ENCODE measurements at places on chromosomes 6 and 20.

DNA sequence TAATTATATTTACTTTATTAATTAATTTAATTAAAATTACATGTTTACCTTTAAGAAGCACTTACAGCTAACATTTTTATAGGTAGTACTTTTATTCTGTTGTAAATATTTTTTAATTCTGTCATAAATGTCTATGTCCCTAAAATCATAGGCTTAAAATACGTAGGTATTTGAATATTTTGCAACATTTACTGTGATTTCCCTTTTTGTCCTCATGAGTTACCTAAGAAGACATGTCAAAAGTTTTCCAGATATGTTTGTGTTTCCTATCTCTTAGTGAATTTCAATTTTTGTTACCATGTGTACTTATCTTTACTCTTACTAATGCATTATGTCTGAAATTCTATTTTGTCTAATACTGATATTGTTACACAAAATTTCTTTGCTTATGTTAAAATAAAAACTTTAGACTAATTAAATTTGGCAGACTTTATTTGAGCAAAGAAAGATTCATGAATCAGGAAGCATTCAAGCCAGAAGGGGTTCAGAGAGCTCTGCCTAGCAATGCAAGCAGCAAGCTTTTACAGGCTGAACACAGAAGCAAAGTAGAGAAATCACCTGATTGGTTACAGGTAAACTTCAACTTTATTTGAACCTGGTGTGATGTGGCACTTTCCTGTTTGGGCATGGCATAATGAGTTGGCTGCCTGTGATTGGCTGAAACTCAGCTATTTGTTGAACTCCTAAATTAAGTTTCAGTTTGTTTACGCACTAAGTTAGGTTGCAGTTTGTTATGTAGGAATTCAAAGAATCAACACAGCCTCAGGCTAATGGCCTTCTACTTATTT, 123.2 kb upstream of the TMEM170B start:
- no peak for DNase-seq

DNA sequence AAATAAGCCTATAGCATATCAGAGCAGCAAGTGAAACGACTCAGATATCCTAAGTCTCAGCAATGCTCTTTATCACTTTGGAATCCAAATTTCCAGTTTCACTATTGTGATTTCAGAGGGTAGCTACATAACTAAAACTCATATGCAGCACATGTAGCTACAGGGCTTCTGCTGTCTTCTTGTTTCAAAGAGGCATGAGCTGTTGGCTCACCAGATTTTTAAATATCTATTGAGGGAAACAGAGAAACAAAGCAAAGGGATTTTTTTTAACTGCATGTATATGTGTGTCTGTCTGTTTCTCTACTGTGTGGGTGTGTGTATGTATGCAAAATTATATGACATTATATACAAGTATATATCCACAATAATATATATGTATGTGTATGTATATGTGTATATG, 258.4 kb downstream of the HDGFL1 start:
- no peak for DNase-seq

GRCh38 chr20:3696745-3697587, 15.2 kb upstream of the ADAM33 start:
- DNase-seq: no peak

DNA sequence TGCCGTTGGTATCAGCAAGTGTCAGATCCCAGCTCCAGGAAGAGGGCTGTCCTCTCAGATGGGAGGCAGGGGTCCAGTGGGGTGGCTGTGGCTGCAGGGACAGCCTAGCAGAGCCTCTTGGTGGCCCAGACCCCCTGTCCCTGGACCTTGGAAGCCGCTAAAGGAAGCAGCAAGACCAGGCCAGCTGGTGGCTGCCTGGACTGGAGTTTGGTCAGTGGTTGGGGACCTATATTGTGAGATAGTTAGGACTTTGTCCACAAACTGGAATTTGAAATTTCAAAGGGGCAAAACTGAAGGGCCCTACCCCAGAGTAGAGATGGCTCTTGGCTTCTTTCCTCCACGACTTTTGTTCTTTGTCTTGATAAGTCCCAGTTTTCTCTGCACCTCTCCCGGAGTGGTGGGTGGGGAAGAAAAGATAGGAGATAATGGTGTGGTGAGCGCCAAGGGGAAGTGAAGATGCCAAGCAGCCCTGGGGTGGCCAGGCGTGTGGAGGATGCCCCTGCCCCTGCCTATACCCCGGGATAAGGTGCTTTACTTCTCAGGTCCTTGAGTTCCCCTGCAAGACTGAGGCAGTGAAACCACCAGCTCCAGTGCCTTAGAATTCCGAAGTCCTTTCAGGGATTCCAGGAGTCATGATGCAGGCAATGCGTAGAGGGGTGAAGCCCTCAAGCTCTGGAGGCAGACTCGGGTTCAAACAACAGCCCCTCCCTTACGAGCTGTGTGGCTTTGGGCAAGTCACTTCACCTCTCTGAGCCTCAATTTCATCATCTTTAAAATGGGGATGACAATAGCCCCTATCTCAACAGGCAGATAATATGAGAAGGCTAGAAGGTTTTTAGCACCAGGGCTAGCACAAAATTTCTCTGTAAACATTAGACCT, 40.2 kb downstream of the HNF4A start:
- DNase-seq: no peak

- DNase-seq: no peak
Measured at GRCh38 chr20:21665687-21666446, 39.6 kb upstream of the PAX1 start.

DNA sequence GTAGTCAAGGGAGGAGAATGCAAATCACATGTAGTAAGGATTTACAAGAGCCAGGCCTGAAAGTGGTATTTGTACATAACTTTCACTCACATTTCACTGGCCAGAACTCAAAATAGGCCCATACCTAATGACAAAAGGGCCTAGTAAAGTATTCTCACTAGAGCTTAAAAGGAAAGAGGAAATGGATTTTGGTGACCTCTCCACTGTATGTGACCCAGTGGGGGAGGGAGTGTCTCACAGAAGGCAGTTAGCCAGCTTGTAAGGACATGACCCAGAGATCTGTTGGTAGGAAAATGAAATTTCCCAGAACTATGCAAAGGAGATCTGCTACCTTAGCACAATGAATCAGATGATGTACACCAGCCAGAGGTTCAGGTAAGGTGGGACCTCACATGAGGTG, 124.4 kb downstream of the PTPRT start:
- no peak for DNase-seq

DNA sequence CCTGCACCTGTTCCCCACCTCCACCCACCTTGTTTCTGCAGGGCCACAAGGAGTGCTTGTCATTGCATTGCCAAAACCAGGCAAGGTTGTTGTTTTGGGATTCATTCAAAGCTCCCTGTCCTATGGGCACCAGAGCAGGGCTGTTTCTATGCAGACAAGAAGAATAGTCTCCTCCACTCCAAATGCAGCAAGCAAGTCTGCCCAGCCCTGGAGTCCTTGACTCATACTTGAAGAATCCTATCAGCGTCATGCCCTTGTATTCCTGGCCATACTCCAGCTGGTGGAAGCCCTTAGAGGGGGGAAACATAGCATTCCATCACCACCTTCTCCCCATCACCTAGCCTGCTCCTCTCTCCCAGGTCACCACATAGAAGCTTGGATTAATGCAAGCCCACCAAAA, 145.3 kb upstream of the ECI2 start:
- no peak for DNase-seq

DNA sequence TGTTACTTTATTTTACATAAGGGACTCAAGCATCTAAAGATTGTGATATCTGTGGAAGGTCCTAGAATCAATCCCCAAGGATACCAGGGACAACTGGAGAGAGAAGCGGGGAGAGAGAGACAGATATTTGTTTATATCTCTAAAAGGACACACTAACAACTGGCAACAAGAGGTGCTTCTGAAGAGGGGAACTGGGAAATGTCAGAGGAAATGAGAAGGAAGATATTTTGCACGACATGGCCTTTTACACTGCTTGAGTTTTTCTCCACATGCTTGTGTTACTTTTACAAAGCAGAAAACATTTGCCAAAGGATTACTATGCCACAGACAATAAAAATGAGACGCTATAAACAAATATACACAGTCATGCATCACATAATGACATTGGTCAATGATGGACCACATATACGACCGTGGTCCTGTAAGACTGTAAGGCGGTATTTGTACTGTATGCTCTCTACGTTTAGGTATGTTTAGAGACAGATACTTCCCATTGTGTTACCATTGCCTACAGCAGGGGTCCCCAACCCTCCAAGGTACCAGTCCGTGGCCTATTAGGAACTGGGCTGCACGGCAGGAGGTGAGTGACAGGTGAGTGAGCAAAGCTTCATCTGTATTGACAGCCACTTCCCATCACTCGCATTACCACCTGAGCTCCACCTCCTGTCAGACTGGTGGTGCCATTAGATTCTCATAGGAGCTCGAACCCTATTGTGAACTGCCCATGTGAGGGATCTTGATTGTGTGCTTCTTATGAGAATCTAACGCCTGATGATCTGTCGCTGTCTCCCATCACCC, 64.6 kb upstream of the PTPN1 start:
- no peak for DNase-seq

GRCh38 chr6:150272976-150273315, 95.9 kb upstream of the IYD start:
- DNase-seq: no peak

GRCh38 chr6:81838724-81839426, 86.4 kb upstream of the TENT5A start:
- no peak for DNase-seq

DNA sequence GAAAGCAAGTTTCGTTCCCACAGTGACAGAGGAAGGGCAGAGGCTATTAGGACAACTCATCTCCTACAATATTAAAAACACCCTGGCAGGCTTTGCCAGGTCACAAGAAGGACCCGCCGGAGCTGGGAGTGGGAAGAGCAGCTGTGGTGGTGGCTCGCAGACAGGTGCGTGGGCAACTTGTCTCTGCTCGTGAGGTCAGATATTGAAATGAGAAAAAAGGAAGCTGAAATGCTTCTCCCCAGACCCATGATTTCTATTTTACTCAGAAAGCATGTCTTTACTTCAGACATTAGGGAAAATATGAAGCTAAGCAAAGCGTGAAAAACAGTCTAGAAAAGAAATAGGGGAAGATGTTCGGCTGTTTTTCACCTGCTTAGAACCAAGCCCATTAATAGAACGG, 166.3 kb upstream of the EEF1E1 start:
- DNase-seq: no peak

DNA sequence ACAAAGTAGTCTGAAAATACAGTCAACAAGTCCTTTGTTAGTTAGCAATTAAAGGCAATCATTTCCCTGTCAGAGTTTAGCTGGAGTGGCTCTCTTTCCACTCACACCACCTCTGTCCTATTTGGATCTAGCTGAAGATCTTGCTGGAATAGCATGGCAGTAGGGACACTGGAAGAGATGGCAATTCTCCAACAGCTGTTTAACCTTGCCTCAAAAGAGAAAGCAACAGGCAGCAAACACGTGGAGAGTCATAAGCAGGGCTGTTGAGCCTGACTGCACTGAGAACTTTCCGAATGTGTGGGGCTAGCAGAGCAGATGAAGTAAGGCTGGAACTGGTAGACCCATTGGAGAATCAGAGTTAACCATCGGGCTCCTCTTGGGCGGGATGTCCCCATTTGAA, 38.0 kb upstream of the PRSS35 start:
- no peak for DNase-seq

DNA sequence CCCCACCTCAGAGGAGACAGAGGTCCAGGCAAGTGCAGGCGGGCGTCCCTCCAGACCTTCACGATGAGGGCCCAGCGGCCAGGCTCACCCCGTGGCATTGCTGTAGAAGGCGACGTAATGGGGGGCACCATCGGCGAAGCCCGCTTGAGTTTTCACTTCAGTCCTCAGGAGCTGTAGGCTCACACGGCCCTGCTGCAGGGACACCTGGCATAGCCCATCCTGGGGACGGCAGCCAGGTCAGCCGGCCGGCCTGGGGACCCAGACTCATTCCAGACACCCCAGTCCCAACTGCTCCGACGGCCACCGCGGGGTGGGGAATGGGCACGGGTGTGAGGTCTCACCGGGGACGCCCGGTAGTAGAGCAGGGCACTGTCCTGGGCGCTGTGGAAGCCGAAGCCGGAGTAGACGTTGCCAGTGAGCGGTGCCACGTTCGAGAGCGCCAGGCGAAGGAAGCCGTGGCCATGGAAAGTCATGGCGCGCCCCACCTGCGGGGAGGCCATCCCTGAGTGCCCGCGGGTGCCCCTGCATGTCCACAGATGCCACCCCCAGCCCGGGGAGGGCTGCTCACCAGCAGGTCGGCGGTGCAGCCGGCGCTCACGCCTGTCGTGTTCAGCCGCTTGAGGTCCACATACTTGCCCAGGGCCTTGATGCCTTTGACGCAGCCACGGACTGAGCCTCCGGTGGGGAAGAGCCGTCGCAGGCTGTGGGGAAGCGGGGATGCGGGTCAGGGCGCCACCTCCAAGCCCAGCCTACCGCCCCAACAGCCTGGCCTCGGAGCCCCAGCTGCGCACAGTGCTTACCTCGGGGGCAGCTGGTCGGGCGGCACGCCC, 9.2 kb downstream of the ADRM1 start:
- DNase-seq: no peak

DNA sequence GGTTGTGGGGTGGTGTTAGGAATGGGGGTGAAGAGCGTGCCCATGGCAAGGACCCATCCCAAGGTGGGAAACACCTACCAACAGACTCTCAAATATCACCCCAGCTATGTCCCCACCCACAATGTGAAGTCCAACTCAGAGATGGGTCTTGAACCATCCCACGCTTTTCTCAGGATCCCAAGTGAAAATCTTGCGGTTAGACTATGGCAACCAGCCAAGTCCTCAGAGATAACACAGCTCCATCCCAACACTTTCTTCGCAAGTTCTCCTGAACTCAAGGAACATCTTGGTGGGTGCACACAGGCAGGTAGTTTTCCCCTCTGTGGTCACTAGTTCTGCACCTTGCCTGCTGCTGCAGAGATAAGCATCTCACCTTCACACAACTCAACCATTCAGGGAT, 116.0 kb downstream of the CDC5L start:
- DNase-seq: no peak

GRCh38 chr6:152503546-152503945, 133.6 kb downstream of the SYNE1 start:
- DNase-seq: no peak

DNA sequence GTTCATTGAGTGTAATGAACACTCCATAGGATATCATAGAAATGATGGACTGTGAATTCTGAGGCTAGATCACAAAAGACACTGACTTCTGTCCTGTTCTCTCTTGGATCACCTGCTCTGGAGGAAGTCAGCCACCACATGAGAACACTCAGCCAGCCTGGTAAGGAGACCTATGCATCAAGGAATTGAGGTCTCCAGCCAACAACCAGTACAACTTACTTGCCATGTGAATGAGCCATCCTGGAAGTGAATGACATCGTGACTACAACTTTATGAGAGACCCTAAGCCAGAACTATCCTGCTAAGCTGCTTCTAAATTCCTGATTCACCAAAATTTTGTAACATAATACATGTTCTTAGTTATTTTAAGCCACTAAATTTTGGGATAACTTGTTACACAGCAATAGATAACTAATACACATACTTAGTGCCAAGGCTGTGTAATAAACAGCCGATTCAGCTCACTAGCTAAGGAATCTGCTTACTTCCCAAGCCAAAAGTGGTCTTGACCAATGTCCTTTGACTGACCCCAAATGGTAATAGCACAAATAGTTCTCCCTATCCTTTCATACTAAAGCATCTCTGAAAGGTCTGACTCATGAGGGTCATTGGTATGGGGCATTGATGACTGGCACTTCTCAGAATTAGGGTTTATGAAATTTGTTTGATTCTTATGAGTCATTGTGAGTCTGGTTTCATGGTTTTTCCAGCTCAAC, 6.9 kb upstream of the CTNNBL1 start:
- no peak for DNase-seq

- DNase-seq: no peak
Measured at GRCh38 chr20:3223651-3223993, 14.3 kb downstream of the ITPA start.

GRCh38 chr6:43292763-43293318, 5.2 kb upstream of the SLC22A7 start:
- DNase-seq: no peak

- DNase-seq: no peak
Measured at GRCh38 chr6:152625213-152625612, 11.9 kb downstream of the SYNE1 start.

All from stimulated activated CD4-positive, alpha-beta T cell treated with anti-CD3 and anti-CD28 coated beads, TNF-alpha, amount 100 ng/mL, for 1 hour (primary cell).